ENCODE measurements at places on chromosomes 5 and 9.

DNA sequence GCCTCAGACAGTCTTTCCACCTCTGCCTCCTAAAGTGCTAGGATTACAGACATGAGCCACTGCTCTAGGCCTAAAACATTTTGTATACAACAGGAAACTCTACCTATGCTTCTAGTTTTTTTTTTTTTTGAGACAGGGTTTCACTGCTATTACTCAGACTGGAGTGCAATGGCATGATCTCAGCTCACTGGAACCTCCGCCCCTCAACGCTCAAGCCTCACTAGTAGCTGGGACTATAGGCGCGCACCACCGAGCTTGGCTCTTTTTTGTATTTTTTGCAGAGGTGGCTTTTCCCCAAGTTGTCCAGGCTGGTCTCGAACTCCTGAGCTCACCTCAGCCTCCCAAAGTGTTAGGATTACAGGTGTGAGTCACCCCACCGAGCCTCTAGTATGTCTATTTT, 5.4 kb downstream of the HSPA9 start:
- DNase-seq = no peak

GRCh38 chr9:21281275-21281674, 23.8 kb downstream of the IFNA5 start:
- DNase-seq = no peak

GRCh38 chr9:94804316-94804715, 77.8 kb downstream of the AOPEP start:
- DNase-seq = no peak

DNA sequence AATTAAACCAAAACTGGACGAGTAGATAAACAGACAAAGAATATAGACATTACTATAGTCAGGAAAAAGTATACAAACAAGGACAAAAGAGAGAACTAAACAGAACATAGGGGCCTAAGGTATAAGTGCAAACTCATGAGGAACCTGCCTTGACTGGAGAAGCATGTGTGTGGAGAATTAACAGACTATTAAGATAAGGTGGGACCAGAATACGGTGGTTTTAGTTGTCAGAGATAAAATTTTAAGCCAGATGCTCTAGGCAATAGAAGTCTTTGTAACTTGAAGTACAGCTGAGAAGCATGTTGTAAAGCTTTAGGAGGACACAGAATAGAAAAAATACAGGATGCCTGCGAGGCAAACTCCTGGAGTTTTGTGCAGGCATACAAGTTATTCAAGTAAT, 707.1 kb downstream of the PTPRD start:
- no peak for DNase-seq

GRCh38 chr9:68951879-68952659, 61.8 kb downstream of the PRKACG start:
- DNase-seq = no peak

- no peak for DNase-seq
Measured at GRCh38 chr9:120098584-120098983, 481.4 kb downstream of the CDK5RAP2 start.

DNA sequence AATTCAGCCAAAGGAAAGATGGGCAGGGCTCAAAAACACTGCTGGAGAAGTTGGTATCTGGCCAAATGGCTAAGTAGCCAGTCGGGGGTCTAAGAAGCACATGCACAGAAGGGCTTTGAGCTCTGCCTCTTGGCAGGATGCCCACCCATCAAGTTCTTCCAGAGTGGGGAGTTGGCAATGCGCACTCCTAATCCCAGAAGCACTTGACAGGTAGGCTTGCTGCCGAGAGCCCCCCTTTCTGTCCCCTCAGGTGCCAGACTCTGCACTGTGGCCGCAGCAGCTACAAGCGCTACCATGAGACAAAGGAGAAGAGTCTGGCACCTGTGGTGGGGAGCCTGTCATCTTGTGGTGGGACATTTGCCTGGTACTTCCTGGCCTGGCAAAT, 252.9 kb upstream of the SLC24A2 start:
- no peak for DNase-seq

DNA sequence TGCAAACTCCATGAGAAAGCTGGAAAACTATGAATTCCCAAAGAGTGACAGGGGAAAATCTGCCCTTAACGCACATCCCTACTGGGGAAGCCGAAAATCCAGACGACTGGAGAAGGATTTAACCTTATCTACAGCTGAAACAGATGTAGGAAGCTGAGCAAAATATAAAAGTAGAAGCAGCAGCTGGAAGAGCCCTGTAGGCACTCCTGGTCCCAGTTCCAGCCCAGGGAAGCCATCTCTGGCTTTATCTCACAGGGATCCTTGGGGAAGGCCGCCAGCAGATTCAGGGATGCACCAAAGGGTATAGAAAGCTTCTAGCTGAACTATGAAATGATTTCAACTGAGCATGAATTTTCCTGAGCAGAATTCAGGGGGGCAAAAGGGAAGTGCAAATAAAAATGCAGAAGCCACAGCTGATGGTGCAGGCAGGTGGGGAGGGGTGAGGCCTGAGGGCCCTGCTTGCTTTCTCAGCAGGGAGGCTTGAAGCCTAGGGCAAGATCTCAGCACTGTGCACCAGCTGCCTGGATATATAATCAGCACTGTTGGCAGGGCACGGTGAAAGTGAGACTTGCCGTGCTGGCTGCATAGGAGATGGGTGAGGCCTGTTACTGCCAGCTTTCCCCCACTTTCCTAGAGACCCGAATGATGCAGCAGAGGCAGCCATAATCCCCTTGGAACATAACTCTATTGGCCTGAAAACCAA, 2019.5 kb upstream of the NUDT12 start:
- no peak for DNase-seq

GRCh38 chr5:149317281-149318048, 27.8 kb upstream of the GRPEL2 start:
- no peak for DNase-seq

DNA sequence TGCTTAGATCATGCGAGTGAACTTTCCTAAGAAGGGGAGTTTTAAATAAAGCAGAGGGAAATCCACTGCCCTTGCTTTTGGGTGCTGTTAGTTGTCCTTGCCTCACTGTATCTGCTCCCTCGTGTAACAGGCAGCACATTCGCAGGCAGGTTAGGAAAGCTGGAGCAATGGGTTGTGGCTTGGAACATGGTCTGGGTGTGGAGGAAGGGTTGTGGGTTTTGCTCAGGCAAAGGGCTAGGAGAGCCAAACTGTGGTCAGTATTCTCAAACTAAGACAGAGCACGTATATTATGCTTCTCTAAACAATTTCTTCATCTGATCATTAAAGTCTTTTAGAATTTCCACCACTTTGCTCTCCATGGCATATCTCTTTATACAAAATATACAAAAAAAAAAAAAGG, 135.7 kb downstream of the FANCC start:
- no peak for DNase-seq

DNA sequence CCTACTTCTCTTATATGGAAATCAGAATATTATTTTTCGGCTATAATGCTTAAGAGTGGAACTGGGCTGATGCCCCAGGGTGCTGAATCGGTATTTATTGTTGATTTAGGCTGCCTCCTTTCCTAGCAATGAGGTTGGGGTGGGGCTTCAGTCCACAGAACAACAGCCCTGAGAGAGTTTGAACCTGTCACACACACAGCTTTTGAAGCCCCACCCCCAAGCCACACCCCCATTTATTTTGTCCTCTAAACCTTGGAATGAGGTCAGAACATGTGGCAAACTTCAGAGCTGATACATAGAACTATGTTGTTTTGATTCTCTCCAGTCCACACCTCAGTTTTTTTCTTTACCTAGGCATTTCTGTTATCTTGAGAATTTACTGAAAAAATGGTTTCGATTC, 51.7 kb upstream of the CAMK4 start:
- no peak for DNase-seq

DNA sequence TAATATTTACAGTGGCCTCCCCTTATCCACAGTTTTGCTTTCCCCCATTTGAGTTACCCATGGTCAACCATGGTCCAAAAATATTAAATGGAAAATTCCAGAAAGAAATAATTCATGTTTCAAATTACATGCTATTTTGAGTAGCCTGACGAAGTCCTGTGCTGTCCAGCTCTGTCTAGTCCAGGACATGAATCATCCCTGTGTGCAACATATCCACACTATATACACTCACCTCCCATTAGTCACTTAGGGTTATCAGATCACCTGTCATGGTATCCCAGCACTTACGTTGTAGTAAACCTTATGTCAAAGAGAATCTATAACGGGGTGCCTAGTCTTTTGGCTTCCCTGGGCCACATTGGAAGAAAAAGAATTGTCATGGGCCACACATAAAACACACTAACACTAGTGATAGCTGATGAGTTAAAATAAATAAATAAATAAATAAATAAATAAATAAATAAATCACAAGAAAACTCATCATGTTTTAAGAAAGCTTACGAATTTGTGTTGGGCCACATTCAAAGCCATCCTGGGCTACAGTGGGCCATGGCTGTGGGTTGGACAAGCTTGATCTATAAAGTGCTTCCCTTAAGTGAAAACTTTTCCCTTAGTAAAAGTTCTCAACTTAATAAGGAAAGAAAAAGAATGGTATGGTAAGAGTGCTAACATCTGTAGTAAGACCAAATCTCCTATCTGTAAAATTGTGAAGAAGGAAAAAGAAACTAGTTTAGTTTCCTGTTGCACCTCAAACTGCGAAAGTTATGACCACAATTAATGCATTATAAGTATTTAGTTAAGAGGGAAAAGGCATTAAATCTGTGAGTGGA, 15.9 kb upstream of the OMD start:
- no peak for DNase-seq

- DNase-seq = no peak
Measured at GRCh38 chr9:72444435-72444834, 77.0 kb upstream of the TMC1 start.

DNA sequence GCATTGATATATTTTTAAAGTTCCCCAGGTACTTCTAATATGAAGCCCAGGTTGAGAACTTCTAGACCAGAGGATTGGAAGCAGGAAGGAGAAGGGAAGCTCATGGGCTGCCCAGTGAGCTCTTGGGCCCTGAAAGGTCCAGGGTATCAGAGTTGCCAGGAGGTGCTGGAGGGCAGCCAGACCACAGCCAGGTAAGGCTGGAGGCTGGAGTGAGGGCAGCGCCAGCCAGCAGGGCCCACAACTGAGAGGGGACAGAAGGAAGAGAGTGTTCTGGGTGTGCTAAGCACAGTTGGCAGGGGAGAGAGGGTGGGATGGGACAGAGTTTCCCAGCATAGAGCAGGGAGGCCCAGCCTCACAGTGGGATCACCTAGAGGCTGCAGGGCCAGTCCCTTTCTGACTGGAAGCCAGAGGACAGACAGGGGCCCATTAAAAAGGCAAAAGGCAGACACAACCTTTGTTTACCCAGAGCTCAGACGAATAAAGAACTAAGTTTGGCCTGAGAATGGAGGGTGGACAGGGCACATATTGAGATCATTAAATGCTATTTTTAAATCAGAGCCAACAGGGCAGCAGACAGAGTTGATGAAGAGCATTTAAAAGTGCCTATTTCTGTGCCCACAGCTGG, 94.9 kb downstream of the PDE8B start:
- DNase-seq = no peak

GRCh38 chr9:35729700-35730485, 2.1 kb downstream of the TLN1 start:
- DNase-seq = peak; percentile 50

GRCh38 chr5:153542536-153542935, 52.1 kb downstream of the GRIA1 start:
- no peak for DNase-seq

GRCh38 chr9:130890870-130891687, 5.5 kb downstream of the QRFP start:
- no peak for DNase-seq

- peak; percentile 23 for DNase-seq
Measured at GRCh38 chr5:173573126-173573960, 43.1 kb downstream of the BOD1 start.

Data from Peyer's patch (tissue), 4 donors.